ENCODE measurements at places on chromosomes 7 and 10.

DNA sequence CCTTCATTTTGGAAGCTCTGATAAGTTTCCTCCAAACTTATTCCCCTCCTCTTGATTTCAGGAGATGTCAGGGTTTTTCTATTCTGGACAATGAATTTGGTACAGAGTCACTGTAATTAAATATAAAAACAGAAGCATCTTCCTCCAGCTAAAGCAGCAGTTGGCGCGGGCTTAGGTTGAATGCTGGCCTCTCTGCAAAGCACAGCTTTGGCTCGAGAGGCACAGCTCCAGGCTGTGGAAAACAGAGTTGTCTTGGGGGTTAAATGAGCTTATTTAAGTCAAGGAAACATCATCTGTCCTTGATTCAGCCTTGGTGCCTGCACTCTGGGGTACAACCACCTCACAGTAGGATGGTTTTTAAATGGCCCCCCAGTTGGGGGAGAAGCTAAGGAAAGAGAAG, 35.0 kb upstream of the PDCD4 start:
- DNase-seq: no peak

DNA sequence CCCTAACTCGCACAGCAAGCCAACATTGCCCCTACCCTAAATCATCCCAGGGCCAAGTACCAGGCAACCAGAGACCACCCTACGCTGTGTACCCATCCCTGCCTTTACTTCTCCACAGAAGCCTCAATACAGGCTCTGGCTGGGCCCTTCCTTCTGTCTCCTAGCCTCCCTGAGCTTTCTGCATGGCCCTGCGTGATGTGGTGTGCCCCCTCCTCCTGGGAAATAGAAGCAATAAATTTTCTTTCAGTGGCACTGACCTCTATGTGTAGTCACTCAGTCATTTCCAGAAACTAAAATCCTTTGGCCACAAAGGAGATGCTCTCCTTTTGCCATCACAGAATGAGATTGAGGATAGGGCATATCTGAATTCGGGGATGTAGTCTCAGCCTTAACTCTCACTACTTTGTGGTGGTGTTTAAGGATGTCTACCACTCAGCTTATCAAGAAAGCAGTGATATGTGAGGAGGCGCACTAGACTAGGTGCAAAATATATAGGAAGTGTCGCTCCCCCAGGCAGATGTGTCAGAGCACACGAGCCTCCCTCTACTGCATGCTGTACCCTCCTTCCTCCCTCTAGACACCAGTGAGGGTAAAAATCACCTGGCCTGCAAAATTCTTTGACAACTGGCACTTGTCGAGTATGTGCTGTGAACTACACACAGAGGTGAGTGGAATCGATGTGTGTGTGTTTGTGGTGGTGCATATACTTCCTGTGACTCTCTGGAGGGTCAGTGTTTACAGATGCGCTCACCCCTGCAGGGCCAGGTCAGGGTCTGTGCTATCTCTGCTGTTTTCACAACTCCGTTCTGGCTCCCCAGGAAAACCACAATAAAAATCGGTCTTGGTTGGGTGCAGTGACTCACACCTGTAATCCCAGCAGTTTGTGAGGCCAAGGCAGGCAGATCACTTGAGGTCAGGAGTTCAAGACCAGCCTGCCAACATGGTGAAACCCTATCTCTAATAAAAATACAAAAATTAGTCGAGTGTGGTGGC, 825.9 kb upstream of the IGFBP3 start:
- no peak for DNase-seq

- DNase-seq: peak; percentile 53
Measured at GRCh38 chr10:21534604-21535493, 817 bp downstream of the MLLT10 start.

- no peak for DNase-seq
Measured at GRCh38 chr7:79403451-79403850, 50.0 kb downstream of the MAGI2 start.

DNA sequence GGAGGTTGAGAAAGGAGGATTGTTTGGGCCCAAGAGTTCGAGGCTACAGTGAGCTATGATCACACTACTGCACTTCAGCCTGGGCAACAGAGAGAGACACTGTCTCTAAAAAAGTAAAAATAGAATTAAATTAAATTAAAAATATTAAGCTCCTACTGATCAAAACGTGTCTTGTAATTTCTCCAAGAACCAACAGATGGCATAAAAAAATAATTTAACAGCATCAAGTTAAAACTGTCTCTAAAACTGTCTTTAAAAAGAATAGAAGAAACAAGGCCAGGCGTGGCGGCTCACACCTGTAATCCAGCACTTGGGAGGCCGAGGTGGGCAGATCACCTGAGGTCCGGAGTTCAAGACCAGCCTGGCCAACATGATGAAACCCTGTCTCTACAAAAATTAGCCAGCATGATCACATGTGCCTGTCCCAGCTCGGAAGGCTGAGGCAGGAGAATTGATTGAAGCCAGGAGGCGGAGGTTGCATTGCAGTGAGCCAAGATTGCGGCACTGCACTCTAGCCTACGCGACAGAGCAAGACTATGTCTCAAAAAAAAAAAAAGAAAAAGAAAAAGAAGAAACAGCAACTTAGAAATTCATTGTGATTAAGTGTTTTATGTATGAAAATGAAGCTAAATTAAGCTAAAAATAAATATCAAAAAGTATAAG, 24.5 kb downstream of the MTPAP start:
- DNase-seq: no peak

- peak; percentile 22 for DNase-seq
Measured at GRCh38 chr10:29925771-29926692, 133.4 kb downstream of the JCAD start.

- DNase-seq: no peak
Measured at GRCh38 chr10:88004451-88004850, 141.0 kb downstream of the PTEN start.

DNA sequence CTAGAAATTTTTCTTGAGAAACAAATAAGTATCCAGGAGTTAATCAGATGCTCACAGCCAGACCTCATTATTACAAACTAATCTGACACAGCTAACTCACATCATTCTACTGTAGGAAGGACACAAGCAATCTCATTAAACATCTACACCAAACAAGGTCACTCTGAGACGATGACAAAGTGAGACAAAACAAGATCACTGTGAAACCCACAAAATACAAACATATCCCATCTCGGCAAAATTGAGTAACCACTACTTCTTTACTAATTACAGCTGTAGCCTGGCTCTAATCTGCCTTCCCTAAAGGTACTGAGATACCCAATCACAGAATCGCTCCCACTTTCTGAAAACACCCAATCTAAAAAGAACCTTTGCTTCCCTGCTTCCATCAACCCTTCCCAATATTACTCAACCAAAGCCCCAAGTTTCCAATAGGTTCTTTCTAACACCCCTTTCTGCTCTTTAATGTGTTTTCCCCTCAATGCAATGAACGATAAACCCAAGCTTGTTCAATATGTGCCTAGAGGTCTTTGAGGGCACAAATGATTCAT, 26.9 kb downstream of the CCDC6 start:
- no peak for DNase-seq

Data from inflammatory macrophage treated with lipopolysaccharide for 4 hours (primary cell).